T-helper 17 cell (primary cell): ENCODE measurements at places on chromosomes 2 and 18. TPM values are rescaled to one million over a fixed set of nuclear protein-coding genes. Genes with fewer than 3 reads are reported as not detected.

Gene ARHGAP15
- total RNA-seq: 309 TPM

Gene TEX44
- not detected for total RNA-seq

Gene BMP10
- not detected for total RNA-seq

DNA sequence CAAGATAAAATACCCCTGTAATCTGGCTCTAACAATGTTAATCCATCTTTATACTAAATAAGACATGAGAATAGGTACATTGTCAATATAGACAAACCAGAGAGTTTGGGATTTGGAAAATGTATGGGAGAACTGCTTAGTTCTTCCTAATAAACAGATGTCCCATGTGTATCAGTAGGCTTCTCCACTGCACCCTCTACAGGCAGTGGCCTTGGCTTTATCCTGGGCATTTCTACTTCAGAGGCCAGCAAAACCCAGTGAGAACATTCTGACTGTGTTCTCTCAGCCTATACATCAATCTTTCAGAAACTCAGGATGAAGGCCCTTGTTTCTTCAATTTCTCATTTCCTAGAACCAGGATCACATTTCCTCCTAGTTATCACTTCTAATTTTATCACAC is 1167.5 kb upstream of the ACVR2A start:
- no peak overlapping the region for H3K27ac ChIP-seq
- H3K36me3 ChIP-seq: no peaks in the 10 kb centered on the region
- DNase-seq: no peak
- no peaks in the 10 kb centered on the region for H3K27me3 ChIP-seq
- no peaks in the 10 kb centered on the region for H3K4me1 ChIP-seq
- H3K4me3 ChIP-seq: no peak overlapping the region

GRCh38 chr18:13572148-13572547 is 154.2 kb downstream of the FAM210A start:
- peaks cover 2% of the 10 kb centered on the region for H3K36me3 ChIP-seq
- no peak for DNase-seq
- H3K27me3 ChIP-seq: no peaks in the 10 kb centered on the region
- H3K4me3 ChIP-seq: no peak overlapping the region

DNA sequence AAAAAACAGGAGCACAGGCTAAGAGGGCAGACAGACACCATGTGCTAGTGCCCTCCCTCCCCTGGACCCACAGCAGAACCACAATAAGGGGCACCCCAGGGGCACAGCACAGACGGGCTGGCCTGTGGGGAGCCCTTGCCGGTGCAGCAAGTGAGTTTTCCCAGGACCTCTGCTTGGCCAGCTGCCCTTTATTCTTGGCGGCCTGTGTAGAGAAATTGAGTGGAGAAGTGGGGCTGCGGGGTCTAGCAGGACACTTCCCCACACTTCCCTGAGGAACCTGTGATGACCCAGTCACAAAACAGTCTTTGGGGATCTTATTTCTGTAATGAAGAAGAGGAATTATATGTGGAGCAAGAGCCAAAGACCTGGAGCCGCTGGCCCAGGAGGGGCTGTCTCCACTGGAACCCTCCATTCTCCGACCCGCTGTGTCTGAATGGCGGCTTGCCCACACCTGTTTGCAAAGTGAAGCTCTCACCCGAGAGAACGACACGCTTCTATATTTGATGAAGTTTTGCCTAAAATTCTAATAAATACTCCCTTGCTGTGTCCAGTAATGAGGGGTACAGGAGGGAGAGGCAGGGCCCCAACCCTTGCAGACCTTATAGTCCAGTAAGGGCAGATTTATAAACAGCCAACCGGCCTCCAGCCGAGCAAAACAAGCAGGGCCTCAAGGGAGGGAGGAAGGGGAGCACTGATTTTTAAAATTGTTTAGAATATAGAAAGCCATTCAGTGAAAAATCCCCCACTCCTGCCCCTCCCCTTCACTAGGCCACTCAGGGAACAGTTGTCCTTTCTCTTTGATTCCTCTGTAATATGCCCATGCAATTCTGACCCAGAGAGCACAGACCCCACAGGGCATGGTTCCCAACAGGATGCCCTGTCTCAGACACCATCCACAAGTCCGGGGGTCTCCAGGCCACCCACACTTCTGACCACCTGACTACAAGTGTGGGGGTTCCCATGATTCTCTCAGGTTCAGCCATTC is 44.7 kb upstream of the SNED1 start:
- H3K27me3 ChIP-seq: peaks cover 20% of the 10 kb centered on the region
- no peaks in the 10 kb centered on the region for H3K4me1 ChIP-seq
- H3K36me3 ChIP-seq: no peaks in the 10 kb centered on the region
- H3K4me3 ChIP-seq: no peak overlapping the region
- no peak overlapping the region for H3K27ac ChIP-seq
- DNase-seq: no peak

DNA sequence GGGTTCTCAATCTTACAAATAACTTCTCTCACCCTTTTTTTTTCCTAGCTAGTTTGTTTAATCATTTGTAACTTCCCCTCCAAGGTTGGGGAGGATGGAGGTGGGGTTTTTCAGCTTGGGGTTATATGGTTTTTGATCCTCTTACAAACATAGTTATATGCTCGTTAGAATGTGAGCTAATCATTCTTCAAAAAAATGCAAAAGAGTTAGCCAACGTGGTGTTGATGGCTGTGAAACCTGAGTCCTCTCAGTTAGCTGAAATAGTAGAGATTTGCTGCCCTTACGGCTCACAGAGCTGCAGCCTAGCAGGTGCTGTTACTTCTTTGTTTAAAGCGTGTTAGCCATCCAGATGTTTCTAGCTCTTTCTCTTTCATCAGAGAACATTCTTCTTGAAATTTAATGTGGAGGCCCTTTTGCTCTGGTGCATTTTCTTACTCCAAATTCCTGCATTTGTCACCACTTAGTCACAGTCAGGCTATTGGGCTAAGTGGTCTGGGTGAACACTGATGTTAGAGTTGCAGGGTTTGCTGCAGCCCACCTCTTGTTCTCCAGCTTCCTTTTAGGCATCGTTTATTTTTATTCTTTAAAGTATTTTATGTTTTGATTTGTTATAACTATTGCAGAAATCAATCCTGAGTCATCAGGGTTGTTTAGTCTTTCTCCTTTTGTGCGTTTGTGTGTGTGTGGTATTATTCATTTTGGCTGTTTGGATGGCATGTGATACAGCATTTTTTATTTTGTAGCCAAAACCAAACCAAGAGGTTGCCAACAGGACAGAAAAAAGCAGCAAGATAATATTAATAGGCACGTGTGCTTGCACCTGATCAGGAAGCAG is 41.1 kb downstream of the LIMS1 start:
- H3K4me1 ChIP-seq: peaks cover 16% of the 10 kb centered on the region
- H3K27me3 ChIP-seq: no peaks in the 10 kb centered on the region
- DNase-seq: no peak
- H3K27ac ChIP-seq: no peak overlapping the region
- no peaks in the 10 kb centered on the region for H3K36me3 ChIP-seq

- no peak overlapping the region for H3K27ac ChIP-seq
- no peak overlapping the region for H3K4me3 ChIP-seq
- H3K27me3 ChIP-seq: no peaks in the 10 kb centered on the region
- H3K4me1 ChIP-seq: no peaks in the 10 kb centered on the region
- no peak for DNase-seq
- no peaks in the 10 kb centered on the region for H3K36me3 ChIP-seq
Observed at GRCh38 chr2:129334696-129335410, 644.6 kb upstream of the RAB6C start.

- H3K36me3 ChIP-seq: peaks cover 3% of the 10 kb centered on the region
- no peak overlapping the region for H3K4me3 ChIP-seq
- peaks cover 37% of the 10 kb centered on the region for H3K27me3 ChIP-seq
- H3K27ac ChIP-seq: no peak overlapping the region
- H3K4me1 ChIP-seq: no peaks in the 10 kb centered on the region
Observed at GRCh38 chr2:180959787-180960186, 20.6 kb upstream of the UBE2E3 start.

DNA sequence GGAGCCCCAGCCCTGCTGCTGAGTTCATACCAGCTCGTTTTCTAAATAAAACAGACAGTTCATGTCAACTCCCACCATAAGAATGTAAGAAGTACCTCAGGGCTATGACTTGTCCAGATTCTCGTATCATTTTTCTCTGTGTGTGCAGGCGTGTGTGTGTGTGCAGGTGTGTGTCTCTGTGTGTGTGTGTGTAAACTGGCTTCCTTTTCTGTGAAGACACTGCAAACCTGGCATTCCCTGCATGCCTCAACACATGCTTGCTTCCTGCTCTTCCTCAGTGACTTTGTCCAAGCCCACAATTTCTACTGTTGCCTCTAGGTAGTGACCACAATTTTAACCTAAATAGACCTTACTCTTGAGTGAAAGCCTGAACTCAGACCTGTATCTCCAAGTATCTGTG is 879.0 kb downstream of the SLC4A3 start:
- no peaks in the 10 kb centered on the region for H3K36me3 ChIP-seq
- H3K27ac ChIP-seq: no peak overlapping the region
- no peak overlapping the region for H3K4me3 ChIP-seq
- no peaks in the 10 kb centered on the region for H3K4me1 ChIP-seq
- H3K27me3 ChIP-seq: no peaks in the 10 kb centered on the region
- DNase-seq: no peak

DNA sequence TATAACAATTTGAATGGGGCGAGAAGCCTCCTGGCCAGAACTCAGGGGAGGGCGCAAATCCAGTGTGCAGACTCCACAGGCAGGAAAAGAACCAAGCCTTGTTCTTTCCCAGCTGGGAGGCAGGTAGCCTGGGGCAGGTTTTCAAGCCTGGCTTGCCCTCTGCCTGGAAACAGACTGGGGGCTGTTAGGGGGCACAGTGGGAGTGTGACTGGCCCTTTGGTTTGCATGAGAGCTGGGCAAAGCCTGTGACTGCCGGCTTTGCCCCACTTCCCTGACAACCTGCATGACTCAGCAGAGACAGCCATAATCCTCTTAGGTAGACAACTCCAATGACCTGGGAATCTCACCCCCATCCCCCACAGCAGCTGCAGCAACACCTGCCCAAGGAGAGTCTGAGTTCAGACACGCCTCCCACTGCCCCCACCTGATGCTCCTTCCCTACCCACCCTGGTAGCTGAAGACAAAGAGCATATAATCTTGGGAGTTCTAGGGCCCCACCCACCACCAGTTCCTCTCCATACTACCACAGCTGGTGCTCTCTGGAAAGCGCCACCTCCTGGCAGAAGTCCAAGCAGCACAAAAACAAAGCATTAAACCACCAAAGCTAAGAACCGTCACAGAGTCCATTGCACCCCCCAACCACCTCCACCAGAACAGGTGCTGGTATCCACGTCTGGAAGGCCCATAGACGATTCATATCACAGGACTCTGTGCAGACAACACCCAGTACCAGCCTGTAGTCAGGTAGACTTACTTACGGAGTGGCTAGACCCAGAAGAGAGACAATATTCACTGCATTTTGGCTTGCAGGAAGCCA is 402.5 kb downstream of the STK39 start:
- H3K27ac ChIP-seq: no peak overlapping the region
- H3K36me3 ChIP-seq: no peaks in the 10 kb centered on the region
- peaks cover 24% of the 10 kb centered on the region for H3K27me3 ChIP-seq
- DNase-seq: no peak

GRCh38 chr18:77116201-77117080 is 16.1 kb downstream of the MBP start:
- no peak for DNase-seq
- H3K27me3 ChIP-seq: no peaks in the 10 kb centered on the region
- H3K4me3 ChIP-seq: peak overlapping the region; percentile 28
- H3K27ac ChIP-seq: peak overlapping the region; percentile 68

DNA sequence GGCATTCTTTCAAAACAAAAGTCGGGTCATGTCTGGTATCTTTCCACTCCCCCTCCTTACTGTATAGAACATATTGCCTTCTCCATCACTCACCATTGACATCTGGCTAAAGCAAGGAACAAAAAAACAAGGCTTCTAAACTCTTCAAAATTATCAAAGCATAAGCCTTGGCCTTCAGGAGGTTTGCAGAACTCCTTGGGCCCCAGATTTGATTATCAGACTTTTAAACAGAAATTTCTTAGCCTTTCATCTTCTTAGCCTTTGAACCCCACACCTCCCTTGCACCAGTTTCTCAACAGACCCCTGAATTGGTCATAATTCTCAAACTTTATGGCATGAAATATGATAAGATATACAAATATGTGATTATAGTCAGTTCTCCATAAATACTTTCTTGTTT is 59.8 kb upstream of the XDH start:
- no peak for DNase-seq
- peaks cover 22% of the 10 kb centered on the region for H3K27me3 ChIP-seq
- H3K4me1 ChIP-seq: no peaks in the 10 kb centered on the region
- no peaks in the 10 kb centered on the region for H3K36me3 ChIP-seq
- H3K27ac ChIP-seq: no peak overlapping the region

DNA sequence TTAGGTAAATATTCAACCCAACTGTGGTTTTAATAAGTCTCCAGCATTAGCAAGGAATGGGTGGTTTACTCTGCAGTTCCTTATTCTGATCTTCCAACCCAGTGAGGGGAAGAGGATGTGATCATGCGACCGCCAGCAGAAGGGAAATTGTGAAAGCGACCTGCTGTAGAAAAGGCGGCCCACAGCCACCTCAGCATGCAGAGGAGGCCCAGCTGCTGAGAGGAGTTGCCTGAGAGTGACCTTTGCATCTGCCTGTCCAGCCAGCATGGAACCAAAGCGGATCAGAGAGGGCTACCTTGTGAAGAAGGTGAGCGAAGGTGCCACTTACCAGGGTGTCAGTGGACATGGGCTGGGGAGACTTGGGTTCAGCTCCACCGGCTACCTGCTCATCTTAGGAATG is at the start of gene PLEK:
PLEK (plus strand) TSS at position 196 of the 400 bp plus-strand sequence; CDS start at position 266, 70 bp downstream.
- no peak for DNase-seq
- H3K36me3 ChIP-seq: no peaks in the 10 kb centered on the region
- peak within 1 kb of the TSS; percentile 82 for H3K4me3 ChIP-seq
- H3K4me1 ChIP-seq: peaks cover 13% of the 10 kb centered on the region
- H3K27ac ChIP-seq: peak within 1 kb of the TSS; percentile 79

DNA sequence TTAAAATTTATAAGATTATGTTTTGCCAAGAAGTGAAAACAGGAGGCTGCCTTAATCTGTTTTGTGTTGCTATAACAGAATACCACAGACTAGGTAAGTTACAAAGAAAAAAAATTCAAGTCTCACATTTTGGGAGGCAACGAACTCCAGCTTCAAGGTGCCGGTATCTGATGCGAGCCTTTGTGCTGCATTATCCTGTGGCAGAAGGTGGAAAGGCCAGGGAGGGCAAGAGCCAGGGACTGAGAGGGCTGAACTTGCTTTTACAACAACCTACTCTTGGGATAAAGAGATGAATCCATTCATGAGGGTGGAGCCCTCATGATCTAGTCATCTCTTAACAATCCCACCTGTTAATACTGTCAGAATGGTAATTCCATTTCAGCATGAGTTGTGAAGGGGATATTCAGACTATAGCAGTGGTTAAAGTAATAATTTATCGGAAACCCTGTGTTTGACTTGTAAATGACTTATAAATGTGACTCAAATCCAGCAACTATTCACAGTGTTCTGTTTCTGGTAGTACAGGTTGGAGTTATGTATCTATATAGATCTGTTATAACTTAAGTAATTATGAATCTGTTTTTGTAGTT is 3.7 kb downstream of the MTX2 start:
- no peak overlapping the region for H3K4me3 ChIP-seq
- no peak for DNase-seq
- H3K27ac ChIP-seq: no peak overlapping the region
- H3K27me3 ChIP-seq: no peaks in the 10 kb centered on the region
- H3K4me1 ChIP-seq: peaks cover 20% of the 10 kb centered on the region

- peaks cover 2% of the 10 kb centered on the region for H3K36me3 ChIP-seq
- H3K27me3 ChIP-seq: peaks cover 42% of the 10 kb centered on the region
- no peak overlapping the region for H3K4me3 ChIP-seq
- no peaks in the 10 kb centered on the region for H3K4me1 ChIP-seq
Observed at GRCh38 chr2:191860760-191861466, 14.0 kb upstream of the CAVIN2 start.
